ENCODE measurements at places on chromosomes 4 and X.

GRCh38 chrX:40066700-40067099, 31.1 kb downstream of the BCOR start:
- no peak for DNase-seq

GRCh38 chrX:115437841-115438595, 123.0 kb upstream of the PLS3 start:
- no peak for DNase-seq

- DNase-seq = peak; percentile 90
Observed at GRCh38 chrX:120457766-120458180, 11.3 kb downstream of the LAMP2 start.

DNA sequence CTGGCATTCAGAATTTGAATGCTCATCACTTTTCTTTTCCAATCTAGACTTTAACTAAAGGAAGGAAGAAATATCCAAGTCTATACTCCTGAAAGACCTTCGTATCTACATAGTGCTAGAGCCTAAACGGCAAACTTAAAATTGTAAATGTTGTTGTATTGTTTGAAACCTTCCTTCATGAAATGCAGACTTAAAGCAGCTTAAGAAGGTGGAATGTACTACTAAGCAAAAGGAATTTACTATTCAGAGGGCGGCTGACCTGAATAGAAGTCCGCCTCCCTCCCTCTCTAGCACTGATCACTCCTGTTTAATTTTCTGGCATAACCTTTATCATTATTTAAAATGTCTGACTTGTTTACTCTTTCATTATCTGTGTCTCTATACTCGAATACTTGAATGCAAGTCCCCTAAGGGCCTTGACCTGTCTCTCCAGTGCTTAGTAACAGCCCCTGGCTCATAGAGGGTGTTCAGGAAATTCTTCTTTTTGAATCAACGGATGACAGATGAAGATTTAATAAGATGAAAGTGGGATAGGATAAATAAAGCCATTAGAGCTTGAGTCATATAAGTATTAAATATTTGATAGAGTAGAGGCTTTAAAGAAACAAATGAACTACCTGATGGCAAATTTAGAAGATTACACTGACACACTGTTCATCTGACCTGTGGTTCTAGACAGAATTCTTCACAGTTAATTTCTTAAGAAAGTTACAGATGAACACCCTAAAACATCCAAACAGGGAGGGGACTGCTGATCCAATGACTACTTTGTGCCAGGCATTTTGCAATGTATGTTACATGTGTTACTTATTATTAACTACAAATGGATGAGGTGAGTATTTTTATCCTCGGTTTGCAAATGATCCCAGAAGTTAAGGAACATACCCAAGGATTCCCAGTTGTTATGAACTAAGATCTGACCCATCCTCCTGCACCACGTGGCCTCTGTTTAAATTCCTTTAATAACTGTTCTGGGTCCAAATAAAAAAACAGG, 20.2 kb upstream of the RBPJ start:
- DNase-seq = no peak

DNA sequence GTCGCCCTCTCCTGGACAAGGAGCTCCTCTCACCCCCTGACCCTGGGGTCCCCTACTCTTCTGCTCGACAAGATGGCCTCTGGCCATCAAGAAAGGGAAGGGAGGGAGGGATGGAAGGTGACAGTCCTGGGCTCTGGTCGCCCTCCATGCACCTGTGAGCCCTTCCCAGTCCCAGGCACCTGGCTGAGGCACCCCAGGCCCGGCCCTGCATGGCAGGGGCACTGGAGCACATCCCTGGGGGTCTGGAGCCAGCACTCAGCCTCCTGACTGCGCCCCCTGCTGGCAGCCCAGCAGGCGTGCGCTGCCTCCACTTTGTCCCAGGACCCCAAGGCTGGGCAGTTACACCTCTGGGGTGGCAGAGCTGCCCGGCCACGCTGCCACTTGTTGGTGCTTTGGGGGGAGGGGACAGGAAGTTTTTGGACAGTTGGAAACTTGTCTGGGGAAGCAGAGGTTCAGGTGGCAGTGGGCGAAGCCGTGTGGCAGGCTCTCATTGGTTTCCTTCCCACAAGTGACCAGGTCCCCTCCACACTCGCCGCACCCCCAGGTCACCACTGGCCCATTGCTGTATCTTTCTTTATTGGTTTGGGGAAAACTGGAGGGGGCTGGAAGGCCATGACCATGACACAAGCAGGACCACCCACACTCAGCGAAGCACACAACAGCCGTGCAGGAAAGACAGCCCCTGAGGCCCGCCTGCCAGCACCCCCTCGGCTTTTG, 4.3 kb downstream of the PNCK start:
- DNase-seq = no peak

DNA sequence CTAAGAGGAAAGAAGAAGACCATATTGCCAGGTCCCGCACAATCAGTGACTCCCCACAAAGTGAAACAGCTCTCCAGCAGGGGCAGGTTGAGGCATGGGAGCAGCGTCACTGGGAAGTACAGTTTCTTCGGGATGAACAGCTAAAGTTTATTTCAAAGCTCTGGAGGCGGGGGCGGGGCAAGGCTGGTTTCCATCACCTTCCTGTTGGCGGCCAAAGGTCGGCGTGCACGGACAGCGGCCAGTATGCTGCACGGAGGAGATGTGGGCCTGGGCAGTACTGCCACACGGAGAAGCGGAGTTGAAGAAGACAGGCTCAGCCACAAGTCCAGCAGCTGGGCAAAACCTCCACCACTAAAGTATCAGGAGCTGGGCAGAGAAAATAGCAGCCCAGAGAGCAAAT, 951 bp upstream of the ZNF518B start:
- no peak for DNase-seq

GRCh38 chrX:121179972-121180371, 132.6 kb downstream of the GLUD2 start:
- peak; percentile 9 for DNase-seq

GRCh38 chrX:13937370-13938050, 92.2 kb downstream of the GEMIN8 start:
- DNase-seq = no peak

- DNase-seq = peak; percentile 37
Observed at GRCh38 chr4:80694171-80694570, 336.3 kb upstream of the BMP3 start.

DNA sequence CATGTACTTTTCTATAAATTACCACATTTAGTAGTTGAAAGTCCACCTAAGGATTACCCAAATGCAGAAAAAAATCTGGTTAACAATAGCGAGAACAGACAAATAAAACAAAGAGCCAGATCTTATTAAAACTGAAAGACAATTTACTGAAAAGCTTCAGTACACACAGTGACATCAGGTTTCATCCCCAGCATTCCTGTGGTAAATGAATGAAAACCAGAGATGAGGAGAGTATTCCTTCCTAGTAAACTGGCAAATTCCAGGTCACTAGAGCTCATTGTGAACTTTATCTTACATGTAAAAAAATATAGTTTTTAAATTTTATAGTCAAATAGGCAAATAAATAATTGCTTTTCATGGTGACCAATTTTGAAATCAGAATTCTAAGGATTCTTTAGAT, 1290.5 kb downstream of the ADGRL3 start:
- DNase-seq = no peak

DNA sequence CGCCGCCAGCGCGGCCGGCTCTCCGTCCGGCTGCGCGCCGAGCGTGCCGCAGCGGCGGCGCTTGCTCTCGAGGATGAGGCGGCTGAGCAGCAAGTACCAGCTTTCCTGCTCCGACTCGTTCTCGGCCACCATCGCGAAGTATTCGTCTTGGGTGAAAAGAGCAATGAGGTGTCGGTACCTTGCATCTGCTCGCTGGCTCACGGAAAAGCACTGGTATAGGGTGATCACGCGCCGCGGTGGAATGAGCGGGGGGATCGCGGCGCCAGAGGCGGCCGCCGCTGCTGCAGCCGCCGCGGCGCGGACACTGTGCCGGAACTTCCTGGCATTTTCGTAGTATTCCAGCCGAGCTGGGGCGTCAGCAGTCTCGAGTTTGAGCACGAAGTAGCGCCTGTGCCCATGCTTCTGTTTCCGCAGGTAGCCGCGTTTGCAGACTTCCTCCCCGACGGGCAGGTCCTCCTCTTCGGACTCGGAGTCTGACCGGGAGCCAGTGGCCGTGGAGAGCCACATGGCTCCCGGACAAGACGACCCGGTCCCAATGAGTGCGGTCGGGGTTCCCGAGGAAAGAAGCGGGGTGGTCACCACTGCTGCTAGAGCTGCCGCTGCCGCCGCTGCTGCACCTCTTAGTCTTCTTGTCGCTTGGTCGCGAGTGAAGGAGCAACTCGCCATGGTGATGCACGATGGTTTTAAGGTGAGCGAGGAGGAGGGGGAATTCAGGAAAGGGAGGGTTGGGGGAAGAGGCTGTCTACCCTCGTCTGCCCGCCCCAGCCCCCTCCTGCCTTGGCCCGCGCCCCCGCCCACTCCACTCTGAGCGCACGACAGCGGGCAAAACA, 469 bp downstream of the IRS4 start:
- no peak for DNase-seq
